GM23248 (cell line): ENCODE measurements at places on chromosomes 11 and 22.

DNA sequence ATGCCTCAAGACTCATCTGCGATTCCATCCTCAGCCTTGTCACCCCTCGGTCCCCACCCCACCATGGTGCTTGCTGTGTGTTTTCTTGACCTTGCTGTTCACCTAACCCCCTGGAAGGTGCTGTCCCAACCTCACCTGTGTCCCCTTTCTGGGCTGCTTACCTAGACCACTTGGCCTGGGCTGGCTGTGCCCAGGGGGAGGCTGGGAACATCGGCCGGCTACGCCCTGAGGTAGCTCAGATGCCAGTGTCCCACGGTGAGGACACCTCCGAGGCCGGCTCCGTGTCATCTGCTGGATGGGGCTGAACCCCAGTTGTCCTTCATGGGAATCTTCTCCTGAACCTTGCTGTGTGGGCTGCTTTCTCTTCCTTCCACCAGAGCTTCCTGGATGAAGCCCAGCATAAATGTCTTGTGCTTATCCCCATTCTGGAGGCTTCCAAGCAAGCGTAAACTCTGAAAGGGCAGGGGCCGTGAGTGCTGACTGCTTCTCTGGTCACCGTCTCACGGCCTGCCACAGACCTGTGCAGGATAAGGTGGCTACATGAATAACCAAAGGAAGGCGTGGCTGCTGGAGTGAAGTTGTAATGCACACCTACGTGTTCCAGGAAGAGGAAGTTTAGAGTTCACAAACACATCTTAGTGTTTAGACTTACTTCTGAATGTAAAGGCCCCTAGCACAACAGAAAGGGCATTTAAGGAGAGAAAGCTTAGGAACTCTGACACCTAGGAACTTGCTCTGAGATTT is 724.3 kb downstream of the TBC1D22A start:
- DNase-seq = no peak

- DNase-seq = peak; percentile 88
Measured at GRCh38 chr22:36587289-36588154, 58.6 kb upstream of the EIF3D start.

DNA sequence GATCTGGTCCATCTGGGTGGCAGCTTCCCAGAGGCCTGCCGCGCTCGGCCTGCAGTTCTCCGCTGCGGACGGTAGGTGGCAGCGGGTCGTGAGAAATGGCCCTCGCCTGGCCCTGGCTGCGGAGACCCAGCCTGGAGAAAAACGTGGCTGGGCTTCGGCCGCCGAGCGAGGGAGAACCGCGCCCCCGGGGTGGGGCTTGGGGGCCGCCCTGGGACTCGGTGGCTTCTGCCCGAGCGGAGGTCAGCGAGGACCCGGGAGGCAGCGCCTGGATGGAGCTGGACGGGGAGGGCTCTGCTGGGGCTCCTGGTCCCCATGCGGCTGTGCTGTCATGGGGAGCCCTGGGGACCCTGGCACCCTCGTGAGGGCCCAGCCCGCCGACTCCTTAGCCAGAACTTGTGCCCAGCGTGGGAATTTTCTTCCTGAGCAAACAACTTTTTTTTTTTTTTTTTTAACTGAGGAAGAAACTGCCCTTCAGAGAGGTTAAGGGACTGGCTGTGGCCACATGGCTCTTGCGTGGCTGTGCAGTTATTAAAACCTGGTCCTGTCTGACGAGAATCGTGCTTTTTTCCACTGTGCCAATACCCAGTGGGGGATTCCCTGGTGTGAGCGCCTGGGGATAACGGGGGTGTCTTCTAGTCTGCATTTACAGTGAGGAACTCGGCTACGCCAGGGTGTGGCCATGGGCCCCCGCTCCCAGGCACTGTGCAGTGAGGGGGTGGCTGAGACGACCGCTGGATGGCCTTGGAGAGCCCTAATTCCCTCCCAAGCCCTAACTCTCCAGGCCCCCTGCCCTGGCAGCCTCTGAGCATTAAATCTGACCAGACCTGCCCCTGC is 535.6 kb downstream of the INSC start:
- peak; percentile 94 for DNase-seq

GRCh38 chr11:64372802-64373597 is 14.0 kb downstream of the RPS6KA4 start:
- peak; percentile 18 for DNase-seq

DNA sequence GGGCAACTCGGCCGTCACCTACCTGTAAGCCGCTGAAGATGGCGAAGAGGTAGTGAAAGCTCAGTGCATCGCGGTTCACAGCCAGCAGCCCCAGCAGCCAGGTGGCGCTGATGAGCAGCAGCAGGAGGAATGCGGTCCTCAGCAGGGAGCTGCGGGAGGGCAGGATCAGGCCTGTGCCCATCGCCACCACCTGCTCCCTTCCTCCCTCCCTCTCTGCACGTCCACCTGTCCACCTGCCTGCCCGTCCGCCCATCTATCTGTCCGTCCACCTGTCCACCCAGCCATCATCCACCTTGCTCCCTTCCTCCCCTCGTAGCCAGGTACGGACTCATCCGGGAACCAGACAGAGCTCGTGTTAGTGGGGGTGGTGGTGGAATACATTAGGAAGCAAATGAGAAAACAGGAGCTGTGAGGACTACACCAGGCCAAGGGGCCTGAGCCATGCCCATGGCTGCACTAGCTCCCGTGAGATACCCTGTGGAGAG is 32.2 kb downstream of the TRMU start:
- DNase-seq = peak; percentile 67

GRCh38 chr11:132300283-132300682 is 929.9 kb downstream of the NTM start:
- peak; percentile 34 for DNase-seq

DNA sequence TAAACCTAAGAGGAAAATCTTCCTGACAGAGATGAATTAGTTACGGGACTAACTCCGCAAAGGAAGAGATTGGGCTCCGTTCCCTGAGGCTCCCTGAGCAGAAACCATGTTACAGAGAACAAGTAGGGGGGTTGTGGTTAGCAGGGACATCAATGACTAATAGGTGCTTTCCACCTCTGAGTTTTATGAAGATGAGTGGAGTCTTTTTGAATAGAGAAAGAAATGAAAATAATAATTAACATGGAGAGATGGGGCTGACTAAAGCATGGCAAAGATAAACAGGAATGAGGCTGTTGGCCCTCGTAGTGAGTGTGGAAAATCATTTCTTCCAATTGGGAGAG is 47.5 kb upstream of the PICALM start:
- peak; percentile 90 for DNase-seq
